ENCODE measurements at places on chromosomes 1 and 21.

DNA sequence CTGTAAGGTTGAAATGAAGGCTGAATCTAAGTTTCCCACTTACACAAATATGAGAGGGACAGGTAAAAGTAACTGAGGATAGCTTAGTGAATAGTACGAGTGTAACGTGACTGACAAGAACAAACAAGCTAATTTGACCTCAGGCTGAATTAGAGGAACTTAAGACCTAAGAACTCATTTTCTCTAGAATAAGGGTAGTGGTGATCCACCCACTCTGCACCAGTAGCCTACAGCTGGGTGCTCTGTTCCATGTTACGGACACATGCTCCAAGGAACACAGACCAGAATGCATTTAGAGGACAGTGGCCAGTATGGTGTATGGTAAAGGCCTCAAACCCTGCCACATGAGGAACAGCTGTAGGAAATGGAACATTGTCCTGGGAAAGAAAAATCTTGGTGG is 14.9 kb upstream of the TMEM9 start:
- peak; percentile 49 for DNase-seq

- DNase-seq = peak; percentile 40
Measured at GRCh38 chr1:64745181-64745985, 508 bp downstream of the RAVER2 start.

DNA sequence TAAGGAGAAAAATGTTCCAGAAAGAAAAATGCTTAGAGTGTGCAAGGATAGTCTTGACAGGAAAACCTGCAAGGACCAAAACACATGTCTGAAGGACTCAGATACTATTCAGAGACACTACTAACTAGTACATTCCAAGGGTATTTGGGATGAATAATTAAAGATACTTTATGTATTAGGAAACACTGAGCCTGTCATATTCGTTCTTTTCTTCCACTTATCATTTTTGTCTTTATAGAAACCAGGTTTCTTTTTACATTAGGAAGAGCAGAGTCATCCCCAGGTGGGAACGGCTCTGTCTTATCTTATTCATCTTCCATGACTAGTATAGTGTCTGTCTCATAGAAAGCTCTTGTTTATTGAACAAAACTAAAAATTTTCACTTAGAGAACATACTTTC is 296.2 kb upstream of the ESRRG start:
- DNase-seq = no peak

DNA sequence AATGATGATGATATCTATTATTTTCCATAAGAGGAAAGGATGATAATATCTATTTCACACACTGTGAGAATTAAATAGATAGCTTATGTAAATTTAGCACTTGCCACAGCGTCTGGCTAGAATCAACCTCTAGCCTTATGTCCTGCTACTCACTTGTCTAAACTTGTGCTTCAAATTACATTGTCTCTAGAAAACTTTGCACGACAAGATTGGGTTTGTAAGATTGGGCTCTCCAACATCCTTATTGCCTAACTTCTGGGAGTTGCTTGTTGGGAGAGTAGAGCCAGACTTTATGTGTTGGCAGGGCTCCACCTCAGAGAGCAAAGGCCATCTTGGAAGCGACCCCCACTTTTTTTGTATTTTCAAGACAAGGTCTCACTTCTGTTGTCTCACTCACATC is 50.0 kb upstream of the POGK start:
- DNase-seq = peak; percentile 87

- no peak for DNase-seq
Measured at GRCh38 chr1:203444171-203444576, 31.4 kb upstream of the PRELP start.

GRCh38 chr1:70438529-70438928 is 27.5 kb downstream of the CTH start:
- peak; percentile 13 for DNase-seq

GRCh38 chr1:11496551-11497080 is 17.7 kb downstream of the DISP3 start:
- no peak for DNase-seq

DNA sequence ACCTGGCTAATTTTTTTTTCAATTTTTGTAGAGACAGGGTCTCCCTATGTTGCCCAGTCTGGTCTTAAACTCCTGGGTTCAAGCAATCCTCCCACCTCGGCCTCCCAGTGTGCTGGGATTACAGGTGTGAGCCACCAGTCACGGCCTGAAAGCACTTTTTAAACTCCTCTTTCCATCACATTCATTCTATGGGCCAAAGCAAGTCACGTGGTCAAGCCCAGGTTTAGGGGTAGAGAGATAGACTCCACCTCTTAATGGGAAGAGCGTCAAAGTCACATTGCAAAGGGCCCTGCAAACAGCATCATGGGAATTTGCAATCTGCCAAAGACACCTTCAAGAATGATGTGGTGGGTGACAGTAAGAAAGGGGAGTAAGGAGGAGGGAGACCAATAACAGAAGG is 7.1 kb downstream of the ATP1A4 start:
- no peak for DNase-seq

DNA sequence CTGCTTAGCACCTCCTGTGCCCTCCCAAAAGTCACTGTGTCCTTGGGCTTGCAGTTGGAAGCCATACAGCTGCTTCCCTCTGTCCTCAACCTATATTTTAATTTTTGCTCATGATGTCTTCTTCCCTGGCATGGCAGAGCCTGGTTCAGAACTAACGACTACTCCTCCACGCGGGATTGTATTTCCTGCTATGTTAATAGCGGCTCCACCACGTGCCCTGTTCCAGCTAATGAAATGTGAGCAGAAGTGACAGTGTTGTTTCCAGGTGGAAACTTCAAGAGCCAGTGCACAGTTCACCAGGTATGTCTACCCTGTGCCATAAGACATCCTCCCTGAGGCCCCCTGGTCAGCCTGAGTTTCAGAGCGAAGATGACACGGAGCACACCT is 52.1 kb downstream of the DHRS3 start:
- DNase-seq = no peak

- no peak for DNase-seq
Measured at GRCh38 chr21:18545908-18546307, 142.3 kb upstream of the TMPRSS15 start.

DNA sequence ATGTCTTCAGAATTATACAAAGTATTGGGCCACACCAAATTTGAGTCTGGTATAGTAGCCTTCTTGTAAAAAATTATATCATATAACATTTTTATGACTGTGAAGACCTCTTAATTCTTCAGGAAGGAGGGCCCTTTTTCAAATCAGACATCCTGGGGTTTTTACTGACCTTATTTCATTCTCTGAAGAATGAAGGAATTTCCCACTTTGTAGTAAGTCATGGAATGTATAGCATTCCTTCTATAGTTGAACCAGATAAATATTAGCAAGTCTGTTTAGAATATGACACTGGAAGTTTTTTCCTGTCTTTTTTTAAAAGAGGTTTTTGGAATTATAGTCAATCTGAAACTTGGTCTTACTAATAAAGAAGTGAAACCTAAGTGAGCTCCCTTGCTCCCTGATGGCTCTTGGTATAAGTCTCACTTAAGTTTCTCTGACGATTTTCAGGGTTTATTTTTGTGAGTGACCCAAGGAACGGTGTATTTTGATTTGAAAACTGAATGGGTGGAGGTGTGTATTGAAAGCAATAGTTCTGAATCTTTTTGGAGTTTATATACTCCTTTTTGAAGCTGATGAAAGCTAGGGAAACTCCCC is 23.7 kb downstream of the SNX27 start:
- DNase-seq = no peak

DNA sequence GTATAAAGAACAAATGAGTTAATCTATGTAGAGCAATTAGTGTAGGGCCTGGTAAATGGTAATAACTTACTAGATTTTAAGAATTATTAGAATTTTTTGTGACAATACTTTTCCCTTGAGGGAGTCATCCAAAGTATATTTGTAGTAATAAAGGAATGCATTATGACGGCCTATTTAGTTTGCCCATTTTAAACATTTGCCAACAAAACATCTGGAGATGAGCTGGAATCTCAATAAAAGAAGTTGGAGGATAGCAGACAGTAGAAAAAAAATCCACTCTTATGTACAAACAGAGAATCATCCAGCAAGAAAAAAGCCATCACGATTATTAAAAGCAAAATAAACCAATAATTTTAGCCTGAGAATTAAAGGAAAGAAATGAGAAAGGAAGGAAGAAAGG is 567.3 kb upstream of the ADAMTS5 start:
- DNase-seq = no peak

- DNase-seq = no peak
Measured at GRCh38 chr1:232596666-232597303, 33.1 kb downstream of the SIPA1L2 start.

- DNase-seq = no peak
Measured at GRCh38 chr1:113990961-113991360, 11.7 kb downstream of the OLFML3 start.

GRCh38 chr1:36859926-36860325 is 174.4 kb downstream of the GRIK3 start:
- no peak for DNase-seq

DNA sequence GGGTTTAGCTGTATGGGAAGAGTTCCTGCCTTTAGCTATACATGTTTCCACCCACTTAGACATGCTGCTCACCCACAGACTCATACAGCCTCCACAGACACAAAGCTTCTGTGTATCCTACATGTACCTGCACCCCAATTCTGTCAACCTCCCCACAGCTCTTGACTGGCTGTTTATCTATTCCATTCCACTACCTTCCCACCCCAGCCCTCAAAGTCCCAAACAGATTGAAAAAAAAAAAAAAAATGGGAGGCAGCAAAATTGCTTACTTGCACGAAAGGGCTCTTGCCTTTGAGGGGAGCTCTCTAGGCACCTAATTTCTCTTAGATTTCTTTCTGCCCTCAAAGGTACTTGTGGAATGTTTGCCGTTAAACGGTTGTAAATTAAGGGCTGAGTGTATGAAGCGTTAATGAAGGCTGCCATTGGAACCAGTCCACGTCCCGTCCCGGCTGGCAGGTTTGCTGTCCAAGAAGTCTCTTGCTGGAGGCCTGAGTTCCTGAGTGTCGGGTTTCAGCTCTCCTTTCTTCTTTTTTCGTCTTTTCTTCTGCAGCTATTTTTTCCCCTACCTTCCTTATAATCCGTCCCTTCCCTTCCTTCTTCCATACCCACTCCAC is 43.6 kb downstream of the PBX1 start:
- peak; percentile 18 for DNase-seq

GRCh38 chr1:18452550-18452949 is 28.2 kb upstream of the KLHDC7A start:
- peak; percentile 19 for DNase-seq

All from bronchial epithelial cell (primary cell).